ENCODE measurements at places on chromosomes 12 and 14.

GRCh38 chr12:93778306-93778705 lies 101.1 kb downstream of the CRADD start:
- DNase-seq, result peak; percentile 73

DNA sequence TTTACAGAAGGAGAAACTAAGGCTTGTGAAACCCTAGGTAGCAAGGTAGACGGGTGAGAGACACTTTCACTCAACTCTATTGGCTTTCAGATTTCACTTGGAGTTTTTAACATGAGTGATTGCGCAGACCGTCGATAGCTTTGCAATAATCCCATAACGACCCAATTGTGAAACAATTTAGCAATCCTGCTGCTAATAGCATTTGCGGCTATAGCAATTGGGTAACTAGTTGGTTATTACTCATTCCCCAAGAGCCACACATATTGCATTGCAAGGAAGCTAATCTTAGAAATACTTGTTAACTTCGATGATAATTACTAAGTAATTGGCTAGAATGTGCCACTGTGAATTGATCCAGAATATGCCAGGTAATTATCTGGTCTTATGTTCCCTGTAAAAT lies 159.9 kb upstream of the NOS1 start:
- DNase-seq, result no peak

DNA sequence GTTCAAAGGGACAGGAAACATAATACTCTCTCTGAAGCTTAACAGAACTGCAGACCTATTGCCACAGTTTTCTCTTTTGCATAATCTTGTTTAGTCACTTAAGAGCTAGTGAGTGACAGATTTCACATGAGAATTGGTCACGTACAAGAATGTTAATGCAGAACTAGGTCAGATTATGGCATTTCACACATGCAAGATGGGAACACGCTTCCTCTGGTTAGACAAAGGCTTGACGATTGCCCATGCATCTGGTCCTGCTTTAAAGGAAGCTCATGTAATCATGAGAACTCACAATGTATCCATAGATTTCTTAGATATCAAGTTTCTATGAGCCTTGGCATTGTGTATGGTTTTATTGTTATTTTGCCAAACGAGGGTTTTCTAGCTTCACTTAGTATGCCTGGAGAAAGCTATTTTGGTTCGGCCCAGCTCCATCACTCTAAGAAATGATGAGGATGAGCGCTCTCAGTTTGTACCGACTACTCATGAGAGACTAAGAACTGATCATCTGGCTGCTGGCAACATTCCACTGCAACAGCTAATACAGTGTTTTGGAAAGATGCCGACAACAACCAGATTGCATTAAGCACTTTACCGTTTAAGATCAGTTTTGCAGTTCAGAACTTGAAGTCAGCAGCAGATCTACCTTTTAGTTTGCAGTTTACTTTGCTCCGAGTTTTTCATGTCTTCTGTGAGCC lies 380.0 kb downstream of the DIO2 start:
- no peak for DNase-seq

GRCh38 chr12:100145643-100146042 lies 3.0 kb upstream of the BLTP3B start:
- DNase-seq, result no peak

- DNase-seq, result no peak
Observed at GRCh38 chr14:59013672-59014298, 174.7 kb upstream of the DAAM1 start.

- peak; percentile 75 for DNase-seq
Observed at GRCh38 chr12:102406033-102406584, 74.3 kb downstream of the IGF1 start.

GRCh38 chr14:69050240-69051184 lies 71.4 kb upstream of the ACTN1 start:
- no peak for DNase-seq

DNA sequence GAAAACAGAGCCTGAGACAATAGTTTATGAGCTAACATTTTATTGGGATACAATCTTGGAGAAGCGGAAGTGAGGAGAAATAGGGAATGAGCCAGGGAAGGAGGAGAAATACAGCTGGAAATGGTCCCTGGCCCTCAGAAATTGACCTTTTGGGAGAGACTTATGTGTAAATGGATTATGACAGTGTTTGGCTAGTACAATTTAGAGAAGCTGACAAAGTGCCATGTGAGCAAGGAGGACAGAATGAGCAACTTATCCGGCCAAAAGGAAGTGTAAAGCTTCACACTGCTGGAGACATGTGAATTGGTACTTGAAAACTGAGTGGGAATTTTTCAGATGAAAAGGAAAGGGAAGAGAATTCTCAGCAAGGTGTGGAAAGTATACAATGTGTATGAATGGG lies 2.9 kb downstream of the GLIPR1 start:
- DNase-seq, result no peak

DNA sequence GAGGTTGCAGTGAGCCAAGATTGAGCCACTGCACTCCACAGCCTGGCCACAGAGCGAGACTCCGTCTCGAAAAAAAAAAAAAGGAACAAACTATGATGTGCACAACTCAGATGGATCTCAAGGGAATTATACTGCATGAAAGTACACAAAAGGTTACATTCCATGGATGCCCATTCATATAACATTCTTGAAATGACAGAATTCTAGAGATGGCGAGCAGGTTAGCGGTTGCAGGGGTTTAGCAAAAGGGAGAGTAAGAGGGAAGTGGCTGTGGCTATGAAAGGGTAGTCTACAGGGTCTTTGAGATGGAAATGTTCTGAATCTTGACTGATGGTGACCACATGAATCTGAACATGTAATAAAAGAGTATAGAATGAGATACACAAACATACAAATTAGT lies 49.7 kb downstream of the CKB start:
- no peak for DNase-seq

- no peak for DNase-seq
Observed at GRCh38 chr12:64072916-64073575, 149.1 kb downstream of the KICS2 start.

GRCh38 chr14:32383364-32384009 lies 54.4 kb downstream of the AKAP6 start:
- DNase-seq, result no peak

DNA sequence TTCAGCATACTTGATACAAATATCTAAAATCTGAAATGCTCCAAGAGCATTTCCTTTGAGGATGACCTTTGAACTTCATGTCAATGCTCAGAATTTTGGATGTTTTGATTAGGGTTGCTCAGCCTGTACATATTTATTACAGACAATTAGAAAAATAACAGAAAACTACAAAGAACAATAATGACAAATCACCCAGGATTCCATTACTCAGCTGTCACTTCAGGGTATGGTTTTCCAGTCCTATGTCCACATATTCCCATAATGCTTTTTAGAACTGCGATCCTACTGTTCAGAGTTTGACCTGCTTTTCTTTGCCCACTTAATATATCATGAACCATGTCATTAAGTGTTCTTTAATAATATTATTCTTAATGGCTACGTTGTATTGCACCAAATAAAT lies 11.4 kb downstream of the DLGAP5 start:
- DNase-seq, result no peak

DNA sequence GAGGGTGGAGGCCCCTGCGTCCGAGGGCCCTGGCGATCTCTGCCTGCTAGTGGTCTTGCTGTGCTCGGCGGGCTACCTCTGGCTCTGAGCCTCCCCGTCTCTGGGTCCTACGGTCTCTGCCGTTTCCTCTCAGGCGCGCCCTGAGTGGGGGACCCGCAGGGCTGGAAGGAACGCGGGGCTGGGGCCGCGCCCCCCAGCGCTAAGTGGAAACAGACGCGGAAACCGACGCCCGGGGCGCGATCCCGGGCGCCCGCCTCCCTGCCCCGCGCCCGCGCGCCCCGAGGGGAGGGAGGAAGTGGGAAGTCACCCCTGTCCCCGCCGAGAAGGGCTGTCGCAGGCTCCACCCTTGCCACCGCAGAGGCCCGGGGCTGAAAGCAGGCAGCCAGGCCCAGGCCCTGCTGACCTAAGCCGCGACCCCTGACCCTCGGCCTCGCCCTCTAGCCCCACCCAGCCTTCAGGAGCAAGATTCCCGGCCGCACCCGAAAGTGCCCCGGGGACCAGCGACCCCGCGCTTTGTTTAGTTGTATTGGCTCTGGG lies 831 bp downstream of the CRIP1 start:
- DNase-seq, result no peak

GRCh38 chr14:79730953-79731352 lies 480.4 kb downstream of the DIO2 start:
- DNase-seq, result no peak

GRCh38 chr14:62914025-62914424 lies 131.2 kb downstream of the KCNH5 start:
- DNase-seq, result no peak

DNA sequence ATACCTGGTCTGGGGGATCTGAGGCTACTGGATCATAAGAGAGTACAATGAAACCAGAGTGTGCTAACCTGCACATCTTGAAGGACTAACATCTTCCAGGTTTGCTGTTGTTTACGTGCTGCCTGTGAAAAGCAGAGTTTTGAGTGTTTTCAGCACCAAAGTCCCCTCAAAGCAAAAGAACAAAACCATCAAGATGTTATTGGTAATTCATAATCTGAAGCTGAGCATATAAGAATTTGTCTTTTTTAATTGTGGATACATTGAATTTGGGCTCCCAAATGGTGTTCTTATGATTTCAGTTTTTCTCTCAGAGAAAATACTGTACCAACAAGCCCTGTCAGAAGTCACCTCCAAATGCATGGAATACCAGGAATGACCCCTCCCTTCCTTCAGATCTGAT lies 110.2 kb downstream of the BTG1 start:
- no peak for DNase-seq

GRCh38 chr14:39175445-39176262 lies 600 bp downstream of the PNN start:
- no peak for DNase-seq

DNA sequence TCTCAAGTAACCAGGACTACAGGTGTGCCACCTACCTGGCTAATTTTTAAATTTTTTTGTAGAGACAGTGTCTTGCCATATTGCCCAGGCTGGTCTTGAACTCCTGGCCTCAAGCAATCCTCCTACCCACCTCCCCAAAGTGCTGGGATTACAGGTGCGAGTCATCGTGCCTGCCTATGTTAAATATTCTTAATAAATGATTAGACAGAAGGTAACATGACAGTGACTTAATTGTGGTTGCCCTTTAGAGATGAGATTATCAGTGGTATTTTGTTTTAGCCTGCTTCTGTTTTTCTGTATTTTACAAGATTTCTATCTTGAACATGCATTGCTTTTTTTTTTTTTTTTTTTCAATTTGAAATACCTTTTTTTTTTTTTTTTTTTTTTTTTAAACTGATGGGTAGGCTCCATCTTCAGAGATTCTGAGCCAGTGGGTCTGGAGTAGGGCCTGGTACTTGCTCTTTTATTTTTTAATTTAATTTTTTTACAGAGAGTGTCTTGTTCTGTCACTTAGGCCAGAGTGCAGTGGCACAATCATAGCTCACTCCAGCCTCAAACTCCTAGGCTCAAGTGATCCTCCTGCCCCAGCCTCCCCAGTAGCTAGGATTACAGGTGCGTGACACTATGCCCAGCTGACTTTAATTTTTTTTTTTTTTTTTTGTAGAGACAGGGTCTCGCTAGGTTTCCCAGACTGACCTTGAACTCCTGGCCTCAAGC lies 88.4 kb downstream of the BORCS5 start:
- DNase-seq, result no peak

DNA sequence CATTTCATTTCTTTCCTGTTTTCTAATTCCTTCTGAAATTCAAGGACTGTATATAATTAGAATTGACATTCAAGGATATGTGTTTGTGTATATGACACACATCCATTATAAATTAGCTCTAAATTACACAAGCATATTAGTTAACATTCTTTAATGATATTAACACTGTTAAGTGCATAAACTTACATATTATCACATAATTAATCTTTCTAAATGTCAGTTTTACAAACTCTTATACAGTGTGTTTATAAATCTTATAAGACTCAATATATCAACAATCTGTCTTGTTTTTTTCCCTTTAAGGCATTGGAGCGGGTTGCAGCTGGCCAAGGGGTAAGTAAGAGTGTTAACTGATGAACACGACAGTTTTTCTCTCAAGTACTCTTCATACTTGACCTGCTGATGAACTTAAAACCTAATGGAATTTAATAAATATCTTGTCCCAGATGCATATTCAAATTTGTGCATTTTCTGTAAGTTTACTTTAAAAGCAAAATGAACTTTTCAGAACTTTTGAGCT lies 76.1 kb downstream of the METTL25 start:
- DNase-seq, result no peak

- DNase-seq, result no peak
Observed at GRCh38 chr12:62625228-62625627, 158.6 kb downstream of the MON2 start.

DNA sequence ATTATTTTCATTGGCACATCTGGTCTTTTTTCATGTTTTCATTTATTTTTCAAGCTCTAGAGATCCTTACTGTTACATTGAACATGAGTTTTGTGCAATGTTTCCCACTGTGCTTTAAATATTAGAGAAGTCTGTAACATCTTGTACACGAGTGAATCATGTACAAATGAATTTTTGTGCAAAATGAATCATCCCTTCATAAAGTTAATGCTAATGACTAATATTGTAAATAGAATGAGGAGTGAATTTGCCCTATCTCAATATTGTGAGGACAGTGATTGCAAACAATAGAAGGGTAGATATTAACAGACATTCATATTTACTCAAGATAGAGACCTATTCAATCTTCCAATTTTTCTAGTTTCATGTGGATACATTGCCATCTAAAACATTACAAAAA lies 463.3 kb upstream of the FOXG1 start:
- no peak for DNase-seq

DNA sequence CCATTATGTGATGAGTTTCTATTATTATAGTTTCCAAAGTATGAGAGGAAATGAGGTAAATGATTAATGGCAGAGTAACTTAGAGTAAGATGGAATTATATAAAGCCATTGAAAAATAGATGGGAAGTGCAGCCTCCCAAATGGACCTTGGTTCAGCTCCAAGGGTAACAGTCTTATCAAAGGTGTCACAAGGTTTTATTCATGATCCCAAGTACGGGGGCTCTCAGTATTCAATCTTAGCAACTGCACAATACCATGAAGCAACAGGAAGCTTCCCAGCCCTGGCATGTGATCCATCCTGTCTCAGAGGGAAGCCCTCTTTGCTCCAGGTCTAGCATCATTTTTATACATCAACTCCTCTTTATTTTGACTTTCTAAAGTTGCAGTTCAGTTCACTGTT lies 948.2 kb downstream of the GALC start:
- DNase-seq, result no peak

GRCh38 chr12:6069437-6070093 lies 54.9 kb downstream of the VWF start:
- no peak for DNase-seq

DNA sequence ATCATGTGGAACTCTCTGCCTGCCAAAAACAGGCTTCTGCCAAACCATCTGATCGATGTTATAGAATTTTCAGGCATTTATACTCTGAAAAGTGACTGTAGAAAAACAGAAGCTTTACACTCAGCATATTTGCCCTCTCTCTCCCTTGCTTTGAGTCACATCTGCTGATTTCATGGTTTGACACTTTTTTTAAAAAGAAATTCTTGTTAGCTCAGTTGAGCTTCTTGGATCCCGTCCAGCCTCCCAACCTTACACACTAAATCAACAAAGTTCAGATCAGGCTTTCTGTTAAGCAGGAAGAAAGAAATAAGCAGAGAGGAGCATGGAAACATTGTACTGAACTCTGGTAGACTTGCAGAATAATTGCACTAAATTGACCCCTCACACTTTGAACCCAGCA lies 193.6 kb upstream of the SEL1L start:
- DNase-seq, result no peak

GRCh38 chr12:3158851-3159465 lies 81.8 kb downstream of the TSPAN9 start:
- no peak for DNase-seq

- no peak for DNase-seq
Observed at GRCh38 chr12:130428116-130428515, 90.4 kb downstream of the PIWIL1 start.

- DNase-seq, result no peak
Observed at GRCh38 chr14:81676879-81677278, 143.2 kb upstream of the SEL1L start.

Measured in gastrocnemius medialis (tissue), 4 donors.